ENCODE measurements at places on chromosomes 13 and 19.

- DNase-seq: no peak
These were observed 560.6 kb downstream of the TBC1D4 start for GRCh38 chr13:74921326-74921725.

- DNase-seq: peak; percentile 52
These were observed 135.7 kb upstream of the SERP2 start for GRCh38 chr13:44237881-44238421.

DNA sequence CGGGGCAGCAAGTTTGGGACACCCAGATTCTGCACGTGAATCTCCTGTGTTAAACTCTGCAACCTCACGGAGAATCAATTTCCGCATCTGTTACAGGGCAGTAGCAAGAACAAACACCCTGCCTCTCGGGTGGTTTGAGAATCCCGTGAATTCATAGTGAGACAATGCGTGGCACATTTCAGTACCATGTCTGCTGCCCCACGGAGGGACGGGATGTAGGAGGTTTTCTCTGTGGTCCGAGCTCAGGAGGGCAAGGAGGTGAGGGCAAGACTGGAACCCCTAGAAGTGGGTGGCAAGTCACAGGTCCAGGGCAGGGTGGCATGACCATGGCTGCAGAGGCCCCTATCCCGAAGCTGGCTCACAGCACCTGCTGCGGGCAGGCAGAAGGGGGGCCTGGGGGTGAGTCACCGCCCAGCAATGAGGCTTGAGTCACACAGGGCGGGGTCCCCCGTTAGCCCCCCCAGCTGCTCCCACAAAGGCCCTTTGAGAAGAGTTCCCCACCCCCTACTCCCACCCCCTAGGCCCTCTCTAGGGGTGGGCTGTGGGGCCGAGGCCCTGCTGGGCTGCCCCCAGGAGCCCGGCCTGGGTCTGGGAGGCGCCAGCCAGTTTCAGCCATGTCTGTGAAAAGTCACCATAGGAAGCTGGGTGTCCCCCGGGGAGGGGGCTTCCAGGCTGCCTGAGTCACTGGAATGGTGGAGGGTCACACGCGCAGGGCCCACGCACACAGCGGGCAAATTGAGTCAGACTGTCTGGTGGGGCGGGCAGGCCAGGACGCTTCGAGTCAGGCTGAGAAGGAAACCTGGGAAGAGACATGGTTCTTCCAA is 25.8 kb upstream of the NANOS3 start:
- peak; percentile 95 for DNase-seq

DNA sequence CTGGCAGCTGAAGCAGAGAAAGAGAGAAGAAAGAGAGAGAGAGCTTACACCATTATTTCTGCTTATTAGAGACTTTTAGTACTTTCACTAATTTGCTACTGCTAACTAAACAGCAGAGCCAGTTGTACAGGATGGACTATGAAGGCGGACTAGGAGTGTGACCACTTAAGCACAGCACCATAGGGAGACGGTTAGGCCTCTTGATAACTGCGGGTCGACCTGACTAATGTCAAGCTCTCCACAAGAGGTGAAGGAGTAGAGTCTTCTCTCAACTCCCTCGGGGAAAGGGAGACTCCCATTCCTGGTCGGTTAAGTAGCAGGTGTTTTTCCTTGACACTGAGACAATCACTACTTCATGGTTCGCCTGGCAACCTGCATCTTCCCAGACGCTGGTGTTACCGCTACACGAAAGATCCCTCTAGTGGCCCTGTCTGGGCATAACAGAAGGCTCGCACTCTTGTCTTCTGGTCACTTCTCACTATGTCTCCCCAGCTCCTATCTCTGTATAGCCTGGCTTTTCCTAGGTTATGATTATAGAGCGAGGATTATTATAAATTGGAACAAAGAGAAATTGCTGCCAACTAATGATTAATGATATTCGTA is 5.3 kb upstream of the PSG7 start:
- no peak for DNase-seq

DNA sequence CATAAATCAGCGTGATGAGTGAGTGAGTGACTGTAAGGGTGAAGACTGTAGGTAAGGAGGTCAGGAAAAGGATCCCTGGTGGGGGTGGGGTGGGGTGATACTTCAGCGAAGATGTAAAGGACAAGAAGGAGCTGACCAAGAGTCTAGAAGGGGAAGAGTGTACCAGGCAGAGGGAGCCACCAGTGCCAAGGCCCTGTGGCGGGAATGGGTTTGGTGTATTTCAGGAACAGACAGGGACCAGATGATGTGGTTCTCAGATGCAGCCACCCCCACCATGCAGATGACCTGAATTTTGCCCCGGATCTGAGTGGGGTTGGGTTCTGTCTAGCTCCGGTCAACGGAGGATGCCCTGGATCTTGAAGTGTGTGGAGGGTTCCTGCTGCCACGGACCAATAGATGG is 30.1 kb upstream of the SLC7A10 start:
- no peak for DNase-seq

GRCh38 chr19:7515110-7515644 is 726 bp upstream of the ZNF358 start:
- DNase-seq: peak; percentile 66

GRCh38 chr19:6654347-6655310 is 15.3 kb downstream of the TNFSF14 start:
- DNase-seq: no peak

GRCh38 chr19:55165952-55166529 is 372 bp downstream of the DNAAF3 start:
- peak; percentile 70 for DNase-seq

DNA sequence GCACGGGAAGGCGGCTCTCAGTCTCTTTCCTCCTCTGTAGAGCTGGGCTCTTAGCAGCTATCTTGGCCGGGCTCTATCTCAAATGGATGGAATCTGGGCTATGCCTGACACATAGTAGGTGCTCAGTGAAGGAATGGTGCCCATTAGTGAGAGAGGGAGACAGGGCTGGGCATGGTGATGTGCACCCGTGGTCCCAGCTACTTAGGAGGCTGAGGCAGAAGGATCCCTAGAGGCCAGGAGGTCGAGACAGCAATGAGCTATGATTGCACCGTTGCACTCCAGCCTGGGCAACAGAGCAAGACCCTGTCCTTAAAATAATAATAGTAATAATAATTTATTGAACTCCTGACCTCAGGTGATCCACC is 14.7 kb downstream of the KLF2 start:
- DNase-seq: no peak

DNA sequence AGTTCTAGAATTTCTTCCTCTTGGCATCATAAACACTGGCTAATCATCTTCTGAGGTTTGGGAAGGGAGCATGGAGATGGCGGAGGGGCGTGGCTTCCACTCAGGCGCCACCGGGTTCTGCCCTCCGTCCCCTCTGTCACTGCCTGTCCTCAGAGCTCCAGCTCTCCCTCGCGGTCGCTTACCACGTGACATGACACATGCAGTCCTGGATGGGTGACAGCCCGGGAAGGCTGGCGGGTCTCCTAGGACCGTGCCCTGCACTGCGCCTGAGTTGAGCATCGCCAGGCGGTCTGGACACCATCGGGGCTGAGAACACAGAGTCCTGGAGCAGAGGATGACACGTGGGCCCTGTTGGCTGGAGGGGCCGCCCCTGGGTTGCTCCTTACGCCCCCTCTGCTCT is 123.3 kb downstream of the RAB20 start:
- DNase-seq: peak; percentile 57

DNA sequence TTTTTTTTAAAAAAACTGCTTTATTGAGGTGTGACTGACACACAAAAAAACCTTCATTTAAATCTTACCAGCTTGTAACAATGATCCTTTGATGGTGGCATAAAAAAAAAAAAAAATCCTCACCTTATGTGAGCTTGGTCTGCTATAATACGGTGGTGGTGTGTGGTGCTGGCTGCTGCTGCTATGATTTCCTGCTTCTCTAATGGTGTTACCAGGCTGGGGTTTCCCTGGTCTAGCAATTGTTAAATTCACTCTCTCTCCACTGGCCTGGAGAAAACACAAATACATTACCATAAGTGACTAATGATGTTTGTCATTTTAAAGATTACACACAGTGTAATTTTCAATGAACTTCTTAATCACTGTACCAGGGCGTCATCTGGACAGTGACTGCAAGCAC is 60.6 kb downstream of the LNX2 start:
- DNase-seq: no peak

GRCh38 chr13:36436811-36437210 is 4.5 kb downstream of the CCNA1 start:
- DNase-seq: no peak

DNA sequence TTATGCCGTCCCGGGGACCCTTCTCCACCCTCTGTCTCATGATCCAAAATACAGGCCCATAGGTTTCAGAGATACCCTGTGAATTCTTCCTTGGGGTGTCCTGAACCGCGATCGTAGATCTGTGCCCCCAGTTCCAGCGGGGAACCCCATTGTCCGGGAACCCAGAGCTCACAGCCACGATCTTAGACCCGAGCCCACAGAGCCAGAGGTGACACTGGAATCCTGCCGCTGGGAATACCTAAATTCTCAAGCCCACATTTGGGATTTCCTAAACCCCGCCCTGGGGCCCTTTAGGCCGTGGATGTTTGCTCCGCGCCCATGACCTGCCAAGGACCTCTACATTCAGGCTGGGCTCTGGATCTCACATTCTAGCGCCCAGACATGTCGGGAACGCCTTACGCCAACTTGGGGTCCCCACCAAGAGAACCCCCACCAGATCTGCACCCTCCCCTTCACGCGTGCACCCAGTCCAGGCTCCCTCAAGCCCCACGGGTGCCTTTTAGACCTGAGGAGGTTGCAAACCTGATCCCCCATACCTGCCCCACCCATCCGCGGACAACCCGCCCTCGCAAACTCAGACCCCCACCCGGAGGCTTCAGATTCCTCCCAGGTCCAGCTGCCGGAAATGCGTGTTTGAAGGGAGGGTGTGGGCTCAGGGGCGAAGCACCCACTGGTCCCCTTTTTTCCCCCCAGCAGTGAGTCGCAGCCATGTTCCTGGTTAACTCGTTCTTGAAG is 605 bp downstream of the CAPNS1 start:
- no peak for DNase-seq

- DNase-seq: no peak
These were observed 270.6 kb downstream of the FGF14 start for GRCh38 chr13:102131246-102131645.

DNA sequence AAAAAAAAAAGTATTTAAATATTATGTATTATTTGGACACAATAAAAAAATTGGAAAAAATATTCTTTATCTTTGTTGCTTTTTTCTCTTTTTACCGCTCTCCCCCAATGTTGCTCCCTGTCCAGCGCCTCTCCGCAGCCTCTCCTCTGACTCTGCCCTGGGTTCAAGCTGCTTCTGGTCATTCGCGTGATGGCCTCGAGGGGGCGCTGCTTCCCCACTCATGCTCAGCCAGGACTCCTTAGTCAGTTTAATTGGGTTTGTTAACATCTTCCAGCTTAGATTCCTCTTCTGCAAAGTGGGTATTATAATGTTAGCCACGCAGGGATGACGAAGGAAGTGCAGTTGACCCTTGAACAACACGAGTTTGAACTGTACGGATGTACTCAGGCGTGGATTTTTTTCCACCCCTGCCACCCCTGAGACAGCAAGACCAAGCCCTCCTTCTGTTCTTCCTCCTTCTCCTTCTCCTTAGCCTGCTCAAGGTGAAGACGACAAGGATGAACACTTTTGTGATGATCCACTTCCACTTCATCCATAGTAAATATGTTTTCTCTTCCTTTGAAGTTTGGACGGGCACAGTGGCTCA is 4.9 kb upstream of the NWD1 start:
- peak; percentile 65 for DNase-seq

DNA sequence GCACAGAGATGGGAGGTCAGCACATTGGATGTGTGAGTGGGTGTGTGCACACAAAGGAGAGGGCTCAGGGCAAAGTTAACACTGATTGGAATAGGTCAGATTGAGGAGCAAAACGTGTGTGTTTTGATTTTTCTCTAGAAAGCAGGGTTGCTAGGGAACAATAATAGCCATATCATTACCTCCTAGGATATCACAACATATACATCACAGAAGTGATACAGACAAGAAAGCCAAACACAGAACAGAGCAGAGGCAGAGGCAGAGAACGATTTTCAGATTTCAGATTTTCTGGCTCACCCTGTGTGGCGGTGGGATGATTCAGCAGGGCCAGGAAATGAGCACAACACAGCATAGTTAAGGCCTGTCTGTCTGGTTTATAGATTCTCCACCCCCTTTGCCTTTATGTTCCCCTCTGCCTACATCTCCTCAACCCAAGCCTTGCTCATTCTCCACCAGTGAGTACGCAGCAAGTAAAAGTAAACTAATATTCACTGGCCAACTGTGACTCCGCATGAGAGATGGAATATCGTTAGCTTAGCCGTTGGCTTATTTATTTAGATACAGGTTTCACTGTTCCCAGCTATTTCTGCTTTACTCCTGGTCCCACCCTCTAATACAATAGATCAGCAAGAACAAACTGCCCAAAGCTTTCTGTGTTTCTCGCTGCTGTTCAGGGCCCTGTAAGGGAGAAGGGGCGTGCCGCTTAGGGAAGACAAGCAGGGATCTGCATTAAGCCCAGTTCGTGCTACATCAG is 182.7 kb upstream of the TSC22D1 start:
- no peak for DNase-seq

GRCh38 chr19:19145684-19146608 is 7.7 kb upstream of the TMEM161A start:
- peak; percentile 82 for DNase-seq

DNA sequence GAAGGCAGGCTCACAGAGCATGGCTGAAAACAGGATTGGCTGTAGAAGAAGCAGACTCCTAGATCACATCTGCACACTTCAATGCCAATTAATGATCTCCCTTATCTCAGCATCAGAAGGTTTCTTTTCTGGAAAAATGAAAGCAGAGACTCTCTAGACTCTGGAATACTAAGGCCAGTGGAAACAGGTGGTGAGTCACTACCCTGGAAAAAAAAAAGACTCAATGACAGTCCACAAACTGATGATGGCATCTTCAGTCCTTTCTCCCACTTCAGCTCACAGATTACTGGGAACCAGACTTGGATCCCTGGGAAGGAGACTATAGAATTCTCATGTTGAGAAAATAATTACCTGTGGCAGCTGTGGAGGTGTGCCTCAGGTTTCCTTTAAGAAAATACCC is 47.5 kb upstream of the MBNL2 start:
- no peak for DNase-seq

DNA sequence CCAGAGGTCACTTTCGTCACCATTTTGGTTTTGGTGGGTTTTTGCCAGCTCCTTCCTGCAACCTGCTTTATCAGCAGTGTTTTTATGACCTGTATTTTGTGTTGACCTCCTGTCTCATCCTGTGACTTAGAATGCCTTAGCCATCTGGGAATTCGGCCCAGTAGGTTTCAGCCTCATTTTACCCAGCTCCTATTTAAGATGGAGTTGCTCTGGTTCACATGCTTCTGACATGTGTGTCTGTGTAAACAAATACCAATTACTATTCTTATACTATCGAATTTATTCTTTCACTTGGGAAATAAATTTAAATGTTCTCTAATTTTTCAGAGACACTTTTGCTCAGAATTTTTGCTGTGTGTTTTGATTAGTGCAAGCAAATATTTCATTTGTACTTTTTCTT is 1370.3 kb upstream of the MIR17HG start:
- no peak for DNase-seq

GRCh38 chr19:4802711-4803110 is 11.2 kb downstream of the FEM1A start:
- DNase-seq: no peak

- no peak for DNase-seq
These were observed 21.2 kb upstream of the TOMM40 start for GRCh38 chr19:44869733-44870470.
